ENCODE measurements at places on chromosomes 4 and X.

DNA sequence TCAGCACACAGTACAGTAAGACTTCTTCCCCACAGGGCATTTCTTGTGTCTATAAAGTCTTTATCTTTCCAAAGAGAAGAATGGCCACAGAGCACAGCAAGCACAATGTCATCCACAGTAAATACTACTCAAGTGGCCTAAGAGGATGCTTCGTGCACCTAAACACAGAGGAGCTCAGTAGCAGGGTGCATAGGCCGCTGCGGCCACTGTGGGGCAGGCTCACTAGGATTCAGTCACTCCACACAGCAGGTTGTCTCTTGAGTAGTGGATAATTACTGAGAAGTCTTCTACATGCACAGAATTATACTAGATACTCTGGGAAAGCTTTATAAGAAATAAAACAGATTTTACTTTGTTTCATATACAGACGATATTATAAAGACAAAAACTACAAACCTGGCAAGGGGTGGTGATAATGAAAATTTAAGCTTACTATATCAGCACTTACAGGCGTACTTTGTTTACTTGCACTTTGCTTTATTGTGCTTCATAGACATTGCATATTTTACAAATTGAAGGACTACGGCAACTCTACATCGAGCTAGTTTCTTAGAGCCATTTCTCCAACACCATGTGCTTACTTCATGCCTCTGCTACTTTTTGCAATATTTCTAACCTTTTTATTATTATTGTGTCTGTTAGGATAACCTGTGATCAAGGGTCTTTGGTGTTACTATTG is 78.5 kb downstream of the PRDM5 start:
- peak; percentile 8 for DNase-seq

DNA sequence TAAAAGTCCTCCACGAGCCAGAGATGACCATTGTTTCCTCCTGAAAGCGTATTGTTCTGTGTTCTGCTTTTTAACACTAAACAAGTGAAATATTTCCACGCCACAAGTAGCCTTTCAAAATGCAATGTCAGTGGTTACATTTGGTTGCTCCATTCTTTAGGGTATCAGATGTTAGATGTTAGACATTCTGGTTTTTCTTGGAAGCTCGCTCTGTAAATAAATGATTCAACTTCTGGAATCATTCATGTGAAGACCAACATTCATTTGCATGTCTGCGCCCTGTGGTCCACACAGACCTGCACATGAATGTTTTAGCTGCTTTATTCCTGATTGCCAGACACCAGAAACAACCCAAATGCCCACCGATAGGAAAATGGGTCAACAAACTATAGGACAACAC is 38.0 kb upstream of the HELT start:
- DNase-seq = no peak

- DNase-seq = no peak
These were observed 1121.5 kb upstream of the TENM3 start for GRCh38 chr4:181121733-181122132.

GRCh38 chrX:18956303-18957032 is 27.4 kb downstream of the PHKA2 start:
- DNase-seq = no peak

- DNase-seq = no peak
These were observed 239.1 kb upstream of the NEIL3 start for GRCh38 chr4:177070533-177071058.

DNA sequence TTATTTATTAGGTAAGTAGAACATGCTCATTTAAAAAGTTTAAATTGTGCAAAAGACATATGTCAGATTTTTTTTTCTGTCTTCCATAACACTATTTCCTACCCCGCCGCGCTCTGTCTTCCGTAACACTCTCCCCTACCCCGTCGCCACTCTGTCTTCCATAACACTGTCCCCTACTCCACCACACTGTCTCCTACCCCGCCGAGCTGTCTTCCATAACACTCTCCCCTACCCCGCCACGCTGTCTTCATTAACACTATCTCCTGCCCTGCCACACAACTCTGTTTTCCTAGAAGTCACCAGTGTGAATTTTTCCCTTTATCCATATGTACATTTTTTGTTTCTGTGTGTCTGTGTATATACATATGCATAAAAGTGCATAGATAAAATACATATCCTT is 4.4 kb downstream of the MSMO1 start:
- DNase-seq = no peak

DNA sequence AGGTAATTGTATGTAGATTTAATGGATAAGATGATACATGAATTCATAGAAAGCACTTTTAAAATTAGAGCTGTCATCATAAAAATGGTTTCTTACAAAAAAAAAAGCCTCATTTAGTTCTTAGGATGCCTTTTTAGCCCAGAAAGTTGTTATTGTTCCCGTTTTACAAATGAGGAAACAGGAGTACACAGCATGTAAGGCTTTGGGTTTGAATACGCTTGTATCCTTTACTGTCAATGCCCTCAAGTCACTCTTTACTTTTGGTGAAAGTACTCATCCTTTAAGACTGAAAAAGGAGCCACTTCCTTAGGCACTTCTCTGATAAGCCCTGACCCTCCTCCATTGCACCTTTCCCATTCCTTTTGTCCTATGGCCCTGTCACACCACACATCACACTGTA is 4.9 kb downstream of the EREG start:
- DNase-seq = no peak

Measured in cerebellar cortex (tissue), 1 donor.